ENCODE measurements at places on chromosomes 6 and 20. TPM values are rescaled to one million over a fixed set of nuclear protein-coding genes. Genes with fewer than 3 reads are reported as not detected.

ID4 gene
- 62.4 TPM for total RNA-seq

PGC gene
- total RNA-seq: not detected

LGSN gene
- total RNA-seq: not detected

- no peak for DNase-seq
Measured at GRCh38 chr6:88480816-88481215, 314.7 kb upstream of the CNR1 start.

- DNase-seq: no peak
Measured at GRCh38 chr6:26240157-26241032, 124.6 kb upstream of the BTN3A2 start.

DNA sequence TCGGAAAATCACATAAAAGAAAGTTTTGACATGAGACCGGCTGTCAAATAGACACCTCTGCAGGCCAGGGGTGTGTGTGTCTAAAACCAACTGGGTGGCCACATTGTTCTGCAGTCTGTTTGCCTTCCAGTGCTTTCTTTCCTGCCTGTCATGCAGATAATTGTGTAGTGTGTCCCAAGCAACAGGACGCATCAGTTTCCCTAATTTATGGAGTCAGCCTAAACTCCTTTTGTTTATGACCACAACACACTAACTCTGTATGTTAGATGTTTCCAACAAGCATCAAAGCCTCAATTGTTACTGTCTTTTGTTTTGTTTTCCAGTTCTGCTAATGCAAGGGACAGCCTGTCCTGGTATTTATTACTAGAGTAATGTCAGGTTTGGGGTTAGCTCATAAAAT is 205.7 kb downstream of the ATXN1 start:
- DNase-seq: no peak

DNA sequence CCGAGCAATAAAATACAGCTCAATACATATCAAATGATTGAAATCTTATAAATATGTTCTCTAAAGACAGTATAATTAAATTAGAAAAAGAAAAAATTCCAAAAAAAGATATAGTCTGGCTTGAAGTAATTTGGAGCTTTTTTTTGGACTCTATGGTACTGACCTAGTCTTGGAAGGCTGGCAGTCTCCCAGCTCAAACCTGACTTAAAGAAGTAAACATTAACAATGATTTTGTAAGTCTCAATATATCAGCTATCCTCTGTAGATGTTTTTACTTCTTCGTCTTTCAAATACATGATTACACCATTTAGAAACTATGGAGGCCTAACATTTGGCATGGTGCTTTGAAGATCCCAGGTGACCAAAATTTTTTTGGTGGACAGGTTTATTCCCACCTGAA is 14.2 kb downstream of the HINT3 start:
- DNase-seq: no peak

DNA sequence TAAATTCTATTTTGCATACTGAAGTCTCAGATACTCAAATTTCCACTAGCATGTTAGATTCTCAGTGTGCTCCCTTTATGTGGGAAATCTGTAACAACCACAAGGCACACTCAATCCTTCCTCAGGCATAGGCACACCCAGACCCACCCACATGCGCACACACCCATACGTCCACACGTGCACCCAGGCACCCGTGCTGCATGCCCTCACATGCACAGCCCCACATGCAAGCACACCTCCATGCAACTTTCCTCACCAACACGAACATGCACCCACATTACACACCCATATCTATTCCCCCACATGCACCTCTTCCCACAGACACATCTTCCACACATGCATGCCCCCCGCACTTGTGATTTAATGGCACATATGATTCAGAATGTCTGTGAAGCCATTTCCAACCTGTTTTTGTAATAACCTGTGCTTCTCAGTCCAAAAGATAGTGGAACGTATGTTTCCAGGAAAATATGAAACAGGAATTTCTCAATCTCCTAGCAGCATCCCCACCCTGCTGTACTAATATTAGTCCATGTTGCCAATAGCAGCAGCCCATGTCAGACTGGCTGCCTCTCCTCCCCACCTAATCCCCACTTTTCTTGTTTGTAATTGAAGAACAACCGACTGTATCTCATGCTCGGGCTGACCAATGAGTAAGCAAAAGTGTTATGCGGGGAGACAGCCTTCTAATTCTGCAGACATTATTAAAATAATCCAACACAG is 11.3 kb upstream of the CYP24A1 start:
- no peak for DNase-seq

DNA sequence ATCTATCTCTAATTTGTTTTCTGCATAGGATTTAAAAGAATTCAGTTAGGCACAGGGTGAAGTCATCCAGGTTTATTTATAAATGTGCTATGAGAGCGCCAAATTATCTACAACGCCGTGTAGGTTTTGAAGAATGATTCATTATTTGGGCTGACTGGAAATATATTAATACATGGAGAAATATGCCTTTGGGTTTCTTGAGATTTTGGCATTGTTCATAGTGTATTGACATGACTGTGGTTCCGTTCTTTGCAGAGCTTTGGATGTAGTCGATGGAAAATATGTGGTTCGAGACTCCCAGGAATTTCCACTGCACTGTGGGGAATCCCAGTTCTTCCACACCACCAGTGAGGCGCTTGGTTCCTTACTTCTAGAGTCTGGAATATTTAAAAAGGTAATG is 90.9 kb downstream of the CRYBG1 start:
- DNase-seq: no peak

Measured in dorsolateral prefrontal cortex (tissue), 122 donors.